Suppressor macrophage (primary cell): ENCODE measurements at places on chromosomes 7 and 10.
A peak's percentile ranks its signal among the peaks of the same experiment; 100 is the strongest.

DNA sequence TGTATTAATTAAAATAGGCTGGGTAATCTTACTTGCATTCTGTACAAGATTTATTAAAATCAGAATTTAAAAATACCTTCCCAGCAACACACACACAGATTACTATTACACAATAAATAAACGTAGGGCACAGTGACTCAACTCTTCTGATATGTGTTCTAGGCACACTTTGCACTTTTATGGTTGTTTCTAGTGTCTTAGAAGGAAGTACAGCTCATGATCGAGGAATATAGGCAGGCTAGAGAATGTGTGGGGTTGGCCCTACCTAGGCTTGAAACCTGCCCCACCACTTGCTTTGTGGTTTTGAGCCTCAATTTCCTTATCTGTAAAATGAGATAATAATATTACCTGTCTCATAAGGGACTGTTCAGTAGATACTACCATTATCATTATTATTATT lies 30.5 kb downstream of the ARMC3 start:
- DNase-seq: no peak

- DNase-seq: no peak
Measured at GRCh38 chr10:3107426-3107961, 40.1 kb downstream of the PFKP start.

- no peak for DNase-seq
Measured at GRCh38 chr10:61760943-61761824, 98.5 kb downstream of the CABCOCO1 start.

DNA sequence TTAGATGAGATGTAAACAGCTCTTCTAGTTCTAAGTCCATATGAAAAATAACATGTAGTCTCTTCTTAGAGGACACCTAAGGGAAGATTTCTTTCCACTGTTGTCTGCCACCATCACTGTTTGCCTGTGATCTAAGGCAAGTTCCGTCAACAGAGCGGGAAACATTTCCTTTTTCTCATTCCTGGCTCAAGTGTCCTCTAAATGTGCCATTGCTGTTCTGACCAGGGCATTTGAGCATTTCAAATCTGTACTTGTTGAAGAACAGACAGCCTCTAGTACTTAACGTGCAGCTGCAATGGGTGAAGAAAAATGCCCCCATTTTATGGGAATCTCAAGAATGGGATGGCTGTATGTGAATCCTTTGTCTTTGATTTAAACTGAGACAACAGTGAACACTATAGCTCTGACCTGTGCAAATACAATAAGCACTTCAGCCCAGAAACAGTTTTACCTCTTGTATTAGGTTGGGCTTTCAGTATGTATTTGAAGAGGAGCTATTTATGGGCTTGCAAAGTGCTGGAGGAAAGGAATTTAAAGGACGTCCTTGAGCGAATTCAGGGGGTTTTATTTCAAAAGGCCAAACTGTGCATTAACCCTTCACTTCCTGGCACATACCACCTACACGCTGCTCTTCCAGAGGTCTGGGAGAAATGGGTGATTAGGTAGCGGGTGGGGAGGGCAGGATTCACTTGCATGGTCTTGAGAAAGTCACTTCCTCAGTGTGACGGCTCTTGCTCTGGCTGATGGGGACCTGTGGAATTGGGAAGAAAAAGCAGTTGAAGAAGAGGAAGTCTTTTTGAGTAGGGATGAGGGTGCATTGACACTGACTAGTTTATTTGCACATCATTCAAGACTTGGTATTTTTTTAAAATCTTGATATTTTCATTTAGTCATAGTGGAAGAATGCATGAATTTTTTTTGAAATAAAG lies 66.1 kb downstream of the THNSL1 start:
- peak; percentile 25 for DNase-seq

- DNase-seq: no peak
Measured at GRCh38 chr10:3978174-3978573, 193.2 kb upstream of the KLF6 start.

DNA sequence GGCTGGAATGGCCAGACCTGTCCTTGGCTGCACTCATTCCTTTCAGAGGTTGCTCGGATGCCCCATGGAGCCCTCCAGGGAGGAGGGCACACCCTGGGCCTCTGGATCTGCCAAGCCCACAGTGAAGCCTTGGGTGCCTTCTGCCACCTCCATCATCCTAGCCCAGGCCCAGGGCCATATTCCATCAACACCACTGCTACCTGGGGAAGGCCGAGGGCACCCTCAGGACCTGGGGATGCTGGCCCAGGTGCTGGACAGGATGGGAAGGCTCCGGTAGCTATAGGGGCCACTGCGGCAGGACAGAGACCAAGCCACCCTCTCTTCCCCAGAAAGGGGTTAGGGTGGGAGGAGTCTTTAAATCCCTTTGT lies 810 bp downstream of the OPN4 start:
- no peak for DNase-seq

DNA sequence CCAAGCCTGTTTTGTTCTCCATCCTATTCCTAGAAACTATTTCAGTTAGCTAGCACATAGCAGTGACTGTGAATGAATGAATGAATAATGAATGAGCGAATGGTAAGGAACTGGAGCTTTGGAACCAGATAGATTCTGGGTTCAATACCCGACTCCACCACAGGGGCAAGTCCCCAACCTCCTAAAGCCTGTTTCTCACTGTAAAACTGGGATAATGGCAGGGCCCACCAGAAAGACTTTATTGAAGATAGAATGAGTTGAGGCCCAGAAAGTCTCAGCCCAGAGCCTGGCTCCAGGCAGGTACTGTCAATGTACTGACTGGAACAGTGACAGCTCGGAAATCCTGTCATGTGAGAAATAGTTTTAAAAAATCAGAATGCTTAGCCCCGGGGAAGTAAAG lies 1.1 kb upstream of the CDH23 start:
- DNase-seq: no peak

- no peak for DNase-seq
Measured at GRCh38 chr10:98487649-98488048, 40.9 kb upstream of the HPS1 start.
